ENCODE measurements at places on chromosomes 6 and 20.

DNA sequence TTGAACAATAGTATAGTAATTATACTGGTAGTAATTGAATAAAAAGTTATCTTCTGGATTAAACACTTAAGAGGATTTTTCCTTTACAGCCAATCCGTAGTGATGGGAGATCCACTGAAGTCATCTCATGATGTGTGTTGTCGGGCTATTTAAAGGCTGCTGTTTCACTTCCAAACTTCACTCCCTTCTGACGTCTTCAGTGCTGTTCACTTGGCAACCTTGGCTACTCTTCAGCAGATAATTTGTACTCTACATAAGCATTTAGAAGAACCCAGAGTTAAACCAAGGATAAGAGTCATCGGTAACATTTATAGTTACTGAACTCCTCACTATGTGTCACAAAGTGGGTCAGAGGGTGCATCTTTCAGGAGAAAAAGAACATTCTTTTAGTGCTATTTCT, 179.1 kb upstream of the EYA4 start:
- DNase-seq: no peak

- DNase-seq: no peak
These were observed 26.1 kb downstream of the ZNF311 start for GRCh38 chr6:28978959-28979561.

GRCh38 chr6:137049095-137049494, 4.3 kb upstream of the IL20RA start:
- no peak for DNase-seq

GRCh38 chr6:128821116-128821515, 61.8 kb upstream of the LAMA2 start:
- no peak for DNase-seq

GRCh38 chr6:81950877-81951276, 198.4 kb upstream of the TENT5A start:
- no peak for DNase-seq

- no peak for DNase-seq
These were observed 62.6 kb downstream of the NPEPL1 start for GRCh38 chr20:58755062-58755697.

DNA sequence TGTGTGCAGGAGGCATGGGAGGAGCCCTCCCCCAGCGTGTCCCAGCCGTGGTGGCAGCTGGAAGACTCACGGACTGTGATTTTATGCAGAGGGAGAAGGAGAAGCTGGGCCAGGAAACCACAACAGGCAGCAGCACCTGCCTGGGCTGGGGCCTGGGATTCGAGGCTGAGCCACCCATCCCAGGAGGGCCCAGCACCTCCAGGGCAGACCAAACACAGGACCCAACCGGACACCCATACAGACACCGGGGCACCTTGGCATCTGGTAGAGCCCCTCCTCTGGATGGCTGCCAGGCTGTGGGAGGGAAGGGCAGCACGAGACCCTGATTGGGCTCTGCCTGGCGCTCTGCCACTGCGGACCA, 41.7 kb upstream of the CHRNA4 start:
- no peak for DNase-seq

- no peak for DNase-seq
These were observed 3.0 kb downstream of the SRC start for GRCh38 chr20:37348792-37349516.

GRCh38 chr6:130288065-130288464, 65.3 kb upstream of the SAMD3 start:
- DNase-seq: no peak

DNA sequence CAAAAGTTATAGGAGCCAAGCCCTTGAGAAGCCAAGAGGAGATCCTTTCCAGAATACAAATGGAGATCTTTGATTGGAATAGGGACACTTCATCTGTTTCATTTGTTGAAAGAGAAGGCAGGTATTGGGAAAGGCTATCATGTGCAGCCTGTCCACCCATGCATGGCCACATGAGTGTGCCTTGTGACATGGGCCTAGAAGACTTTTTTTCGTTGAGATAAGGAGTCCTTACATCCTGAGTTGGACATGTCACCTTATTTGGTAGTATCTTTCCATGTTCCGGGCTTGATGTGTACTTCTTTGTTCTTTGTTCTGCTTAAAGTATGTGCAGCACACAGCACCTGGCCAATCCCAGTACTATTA, 42.1 kb upstream of the SYNCRIP start:
- DNase-seq: no peak

DNA sequence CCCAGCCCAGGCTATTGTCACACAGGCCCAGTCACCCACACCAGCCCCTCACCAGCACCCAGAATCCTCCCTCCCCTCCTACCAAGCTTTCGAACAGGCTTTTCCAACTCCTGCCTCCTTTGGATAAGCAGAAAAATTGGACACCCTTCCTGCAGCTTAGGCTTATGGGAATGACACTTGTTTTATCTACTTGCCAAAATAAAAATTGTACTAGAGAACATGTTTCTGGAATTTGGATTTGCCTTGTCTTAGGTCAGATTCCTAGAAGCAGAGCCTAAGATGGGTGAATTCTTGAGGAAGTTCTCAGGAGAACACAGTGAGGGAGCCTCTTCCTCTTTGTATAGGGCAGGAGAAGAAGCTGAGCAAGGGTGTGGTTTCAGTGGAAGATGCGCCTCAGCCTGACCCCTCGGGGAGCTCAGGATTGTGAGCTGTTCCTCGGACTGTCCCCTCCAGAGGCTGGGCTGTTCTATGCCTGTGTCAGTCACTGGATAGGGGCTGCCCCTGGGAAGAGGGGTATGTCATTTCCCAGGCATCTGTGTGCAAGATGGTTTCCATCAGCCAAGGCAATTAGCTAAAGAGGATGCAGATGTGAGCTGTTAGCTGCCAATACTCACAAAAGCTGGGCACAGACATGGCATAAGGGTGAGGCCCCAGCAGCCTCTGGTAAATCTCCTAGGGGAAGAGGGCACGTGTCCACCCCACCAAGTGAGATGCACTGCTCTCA, 33.9 kb downstream of the ITPR3 start:
- DNase-seq: no peak

DNA sequence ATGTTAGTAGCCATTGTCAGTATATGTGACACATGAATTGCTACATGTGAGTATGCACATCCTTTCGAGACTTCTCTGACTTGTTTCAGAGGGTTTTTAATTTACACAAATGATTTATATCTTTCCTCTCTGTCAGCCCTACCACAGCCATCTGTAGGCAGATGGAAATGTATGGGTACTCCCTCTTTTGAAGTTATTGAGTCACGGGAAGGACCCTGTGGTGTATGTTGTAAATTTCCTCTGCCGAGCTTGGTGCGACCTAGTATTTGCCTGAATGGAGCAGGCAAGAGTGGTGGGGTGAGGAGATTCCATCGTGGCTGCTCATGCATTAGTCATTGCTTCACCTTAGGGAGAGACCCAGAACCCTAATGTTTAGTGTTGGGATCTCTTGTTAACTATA, 171.9 kb downstream of the JARID2 start:
- DNase-seq: no peak

DNA sequence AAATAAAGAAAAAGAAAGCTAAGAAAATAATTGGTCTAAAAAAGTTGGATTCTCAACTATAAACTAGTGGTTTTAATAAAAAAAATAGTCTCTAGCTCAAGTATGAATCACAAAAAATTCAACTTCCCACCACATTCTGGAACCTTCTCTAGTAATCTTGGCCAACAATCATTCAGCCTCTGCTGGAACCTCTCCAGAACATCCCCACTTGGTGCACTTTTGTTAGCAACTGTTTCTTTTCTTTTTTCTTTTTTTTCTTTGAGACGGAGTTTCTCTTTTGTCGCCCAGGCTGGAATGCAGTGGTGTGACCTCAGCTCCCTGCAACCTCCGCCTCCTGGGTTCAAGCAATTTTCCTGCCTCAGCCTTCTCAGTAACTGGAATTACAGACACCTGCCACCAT, 35.7 kb downstream of the TXLNB start:
- DNase-seq: no peak

- DNase-seq: peak; percentile 20
These were observed 85.2 kb downstream of the SHLD1 start for GRCh38 chr20:5835321-5835821.

GRCh38 chr20:20334489-20334888, 33.4 kb upstream of the INSM1 start:
- DNase-seq: no peak

GRCh38 chr6:69835414-69836179, 30.8 kb upstream of the COL19A1 start:
- DNase-seq: peak; percentile 28
